ENCODE measurements at places on chromosomes 3 and 15.
A peak's percentile ranks its signal among the peaks of the same experiment; 100 is the strongest.

- DNase-seq = peak; percentile 39
These were observed 47.1 kb downstream of the CHD2 start for GRCh38 chr15:92947071-92947730.

DNA sequence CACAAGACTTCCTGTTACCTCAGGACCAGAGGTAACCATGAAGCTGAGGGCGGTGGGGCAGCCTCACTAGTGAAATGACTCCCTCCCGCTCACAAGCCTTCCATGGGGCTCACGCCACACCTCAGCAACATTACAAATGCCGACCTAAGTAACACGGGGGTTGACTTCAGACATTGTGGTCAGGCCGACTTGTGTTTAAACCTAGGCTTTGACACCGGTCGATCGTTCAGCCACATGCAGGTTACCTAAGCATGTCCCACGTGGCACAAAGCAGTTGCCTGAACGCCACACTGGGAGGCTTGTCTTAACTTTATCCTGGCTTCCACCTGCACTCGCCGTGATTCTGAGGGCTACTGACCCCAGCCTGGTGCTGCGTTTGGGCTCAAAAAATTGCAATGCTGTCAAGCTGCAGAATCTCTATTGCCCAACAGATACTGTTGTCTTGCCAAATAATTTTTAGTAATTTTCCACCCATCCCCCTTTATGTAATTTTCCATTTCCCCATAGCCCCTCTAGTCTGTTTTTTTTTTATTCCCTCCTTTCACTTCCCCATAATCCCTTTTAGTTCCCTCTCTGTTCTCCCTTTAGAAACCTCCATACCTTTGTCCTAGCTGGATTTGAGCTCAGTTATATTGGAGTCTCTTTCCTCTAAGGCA, 158.6 kb upstream of the RGMA start:
- no peak for DNase-seq

GRCh38 chr3:123755085-123755484, 129.0 kb downstream of the MYLK start:
- no peak for DNase-seq

DNA sequence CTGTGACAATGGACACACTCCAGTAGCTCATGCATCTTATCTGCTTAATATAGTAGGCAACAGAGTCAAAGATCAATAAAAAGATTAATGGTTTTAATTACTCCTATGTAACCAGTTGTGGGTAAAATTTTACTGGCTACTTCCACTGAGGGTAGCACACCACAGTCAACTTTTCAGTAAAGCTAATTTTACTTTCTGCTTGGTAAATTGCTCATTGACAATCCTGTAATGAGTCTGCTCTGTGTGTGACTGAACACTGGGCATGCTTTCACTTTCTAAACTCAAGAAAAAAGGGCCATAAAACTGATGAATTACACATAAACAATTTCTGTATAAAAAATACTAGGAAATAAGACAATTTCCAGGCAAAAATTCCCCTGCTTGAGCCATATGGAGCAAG, 838.3 kb downstream of the VGLL3 start:
- peak; percentile 5 for DNase-seq

DNA sequence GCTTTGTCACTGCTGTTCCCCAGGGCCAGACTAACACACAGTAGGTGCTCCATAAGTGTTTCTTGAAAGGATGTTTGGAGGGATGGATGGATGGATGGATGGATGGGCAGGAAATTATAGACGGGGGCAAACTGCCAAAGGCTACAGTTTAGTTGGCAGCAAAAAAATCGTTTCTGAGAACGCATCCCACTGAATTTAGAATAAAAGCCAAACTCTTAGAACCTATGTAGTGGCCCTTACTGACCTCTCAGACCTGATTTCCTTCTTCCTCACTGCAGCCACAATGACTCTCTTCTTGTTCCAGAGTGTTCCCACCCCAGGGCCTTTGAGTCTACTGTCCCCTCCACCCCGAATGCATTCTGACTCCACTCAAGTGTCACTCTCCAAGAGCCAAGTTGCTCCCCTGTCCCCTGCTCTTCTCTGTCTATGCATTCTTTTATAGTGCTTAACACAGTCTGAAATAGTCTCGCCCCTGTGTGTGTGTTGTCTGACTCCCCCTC, 5.2 kb upstream of the GATA2 start:
- DNase-seq = no peak

DNA sequence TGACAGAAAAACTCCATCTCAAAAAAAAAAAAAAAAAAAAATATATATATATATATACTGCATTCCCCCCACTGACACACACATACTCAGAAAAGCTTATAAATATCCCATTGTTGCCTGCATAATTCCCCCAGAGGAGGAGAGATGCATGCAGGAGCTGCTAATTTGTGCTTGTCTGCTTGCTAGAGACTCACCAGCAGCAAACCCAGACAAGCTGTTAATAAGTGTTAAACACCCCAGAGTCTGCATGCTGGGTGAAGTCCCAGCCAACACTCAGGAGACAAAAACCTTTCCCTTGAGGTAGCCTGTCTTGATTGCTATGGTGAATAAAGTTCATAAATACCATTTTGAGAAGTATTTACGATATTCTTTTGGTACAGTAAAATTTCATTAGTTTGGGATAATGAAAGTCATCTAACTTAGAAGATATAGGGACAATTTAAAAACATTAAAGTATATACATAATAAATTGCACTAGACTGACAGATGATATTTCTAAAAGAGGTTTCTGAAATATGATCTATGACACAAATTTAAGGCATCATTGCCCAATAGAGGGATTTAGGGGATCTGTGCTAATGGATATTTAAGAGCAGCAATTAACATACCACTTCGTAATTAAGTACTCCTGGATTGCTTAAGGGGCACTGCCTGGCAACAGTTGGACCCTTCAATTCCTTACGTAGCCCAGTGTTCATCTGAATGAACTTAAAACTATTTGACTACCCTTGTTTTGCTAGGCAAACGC, 400.0 kb upstream of the C2CD4B start:
- DNase-seq = no peak

GRCh38 chr15:96553931-96554330, 223.4 kb downstream of the NR2F2 start:
- DNase-seq = no peak

- DNase-seq = no peak
These were observed 18.2 kb downstream of the PEX5L start for GRCh38 chr3:180018543-180018942.

All from OCI-M1 (cell line).